Hypothalamus (tissue), 51 donors: ENCODE measurements at places on chromosomes 2 and 18.

DNA sequence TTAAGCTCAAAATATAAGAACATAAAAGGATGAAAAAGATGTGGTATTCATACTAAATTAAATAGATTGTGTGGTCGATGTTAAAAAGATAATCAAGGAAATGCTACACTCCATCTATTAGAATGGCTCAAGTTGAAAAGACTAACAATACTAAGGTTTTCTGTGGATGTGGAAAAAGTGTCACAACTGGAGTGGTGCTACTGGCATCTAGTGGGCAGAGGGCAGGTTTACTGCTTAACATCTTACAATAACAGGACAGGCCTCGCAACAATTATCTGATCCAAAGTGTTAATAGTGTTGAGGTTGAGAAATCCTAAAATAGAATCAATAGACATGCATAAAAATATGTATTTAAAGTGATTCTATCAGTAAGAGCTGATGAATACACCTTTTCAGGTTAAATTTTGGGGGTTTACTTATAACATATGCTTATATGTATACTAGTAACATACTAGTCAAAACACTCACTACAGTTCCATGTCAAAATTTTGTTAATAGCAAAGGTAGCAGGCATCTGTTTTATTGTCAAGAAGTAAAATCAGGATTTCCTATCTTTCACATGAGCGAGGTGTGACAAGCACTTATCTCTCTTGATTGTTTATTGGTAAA, 91.5 kb upstream of the TMEFF2 start:
- peak; percentile 7 for DNase-seq

- no peak for DNase-seq
Observed at GRCh38 chr2:196205881-196206435, 34.6 kb upstream of the STK17B start.

DNA sequence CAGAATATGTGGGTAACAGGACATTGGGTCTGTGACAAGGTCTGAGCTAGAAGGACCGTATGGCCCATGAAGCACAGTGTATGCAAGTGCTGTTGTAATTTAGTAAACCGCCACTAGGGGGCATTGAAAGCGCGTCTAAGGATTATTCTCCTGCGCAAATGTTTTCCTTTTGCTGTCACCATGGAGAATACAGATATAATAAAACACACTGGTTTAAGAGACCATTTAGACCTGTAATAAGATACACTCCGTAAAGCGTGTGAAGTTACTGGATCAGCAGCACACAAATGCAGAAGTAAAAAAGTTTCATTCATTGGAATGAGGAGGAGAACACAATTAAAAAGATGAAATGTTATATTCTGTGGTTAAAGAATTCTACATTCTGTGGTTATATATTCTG, 272.4 kb downstream of the AGAP1 start:
- peak; percentile 61 for DNase-seq

DNA sequence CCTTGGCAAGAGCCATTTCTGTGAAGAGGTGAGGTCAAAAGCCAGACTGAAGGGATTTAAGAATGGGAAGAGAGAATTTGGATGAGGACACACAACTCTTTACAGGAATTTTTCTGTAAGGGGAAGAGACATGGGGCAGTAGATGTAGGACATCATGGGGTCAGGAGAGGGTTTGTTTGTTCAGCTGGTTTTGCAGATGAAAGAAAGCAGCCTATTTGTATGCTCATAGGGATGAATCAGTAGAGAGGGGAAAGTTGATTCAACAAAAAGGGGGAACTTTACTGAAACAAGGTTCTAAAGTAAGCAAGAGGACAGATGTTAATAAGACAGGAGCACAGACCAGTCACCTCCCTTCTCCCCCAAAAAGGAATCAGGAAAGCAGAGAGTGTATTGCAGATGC, 11.2 kb downstream of the SCG2 start:
- no peak for DNase-seq

DNA sequence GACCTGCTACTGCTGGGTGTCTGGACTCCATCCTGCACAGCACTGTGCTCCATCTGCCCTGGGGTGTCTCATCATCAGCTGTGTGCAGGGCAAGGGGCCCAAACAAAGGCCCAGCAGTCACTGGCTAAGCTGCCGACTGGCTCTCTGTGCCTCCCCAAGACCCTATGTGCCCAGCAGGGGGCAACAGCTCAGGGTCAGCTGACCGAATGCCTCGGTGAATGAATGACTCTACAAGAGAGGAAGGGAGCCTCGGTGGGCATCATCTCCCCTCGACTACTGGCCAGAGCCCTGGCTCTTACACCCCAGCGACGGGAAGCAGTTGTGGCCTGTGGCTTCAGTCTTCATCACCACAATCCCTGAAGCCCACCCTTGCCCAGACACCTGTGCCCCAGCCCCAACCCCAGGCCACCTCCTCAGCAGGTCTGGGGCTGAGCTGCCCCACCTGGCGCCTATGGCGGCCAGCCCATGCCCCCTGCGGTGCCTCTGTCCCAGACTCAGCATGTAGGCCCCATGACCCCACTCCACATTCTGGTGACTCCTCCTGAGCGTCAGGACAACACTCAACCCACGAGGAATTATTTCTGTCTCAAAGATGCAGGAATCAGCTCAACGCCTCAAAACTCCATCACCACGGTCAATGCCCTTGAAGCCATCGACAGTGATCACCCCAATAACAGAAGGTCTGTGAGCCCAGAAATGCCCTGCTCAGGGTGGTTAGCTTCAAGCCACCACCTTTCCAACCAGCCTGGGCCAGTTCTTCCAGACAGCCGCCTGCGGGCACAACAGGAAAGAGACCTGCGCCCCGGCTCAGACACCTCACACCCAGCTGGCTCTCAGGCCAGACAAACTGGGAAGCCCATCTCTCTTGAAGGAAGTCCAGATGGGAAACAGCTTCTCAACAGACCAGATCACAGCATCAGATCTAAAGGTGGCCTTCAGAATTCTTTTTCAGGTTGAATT, 1.6 kb upstream of the GPR17 start:
- DNase-seq: no peak
